ENCODE measurements at places on chromosomes 13 and 19.

GRCh38 chr13:70172946-70173597, 64.8 kb upstream of the KLHL1 start:
- no peak for DNase-seq

DNA sequence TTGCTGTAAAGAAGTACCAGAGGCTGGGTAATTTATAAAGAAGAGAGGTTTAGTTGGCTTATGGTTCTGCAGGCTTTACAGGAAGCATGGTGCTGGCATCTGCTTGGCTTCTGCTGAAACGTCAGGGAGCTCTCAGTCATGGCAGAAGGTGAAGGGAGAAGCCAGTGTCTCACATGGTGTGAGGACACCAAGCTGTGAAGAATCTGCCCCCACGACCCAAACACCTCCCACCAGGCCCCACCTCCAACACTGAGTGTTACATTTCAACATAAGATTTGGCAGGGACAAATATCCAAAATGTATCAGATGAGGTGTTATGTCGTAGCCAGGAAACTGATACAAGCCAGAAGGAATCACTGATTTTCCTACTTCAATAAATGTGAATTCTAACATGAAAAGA, 136.5 kb downstream of the CYSLTR2 start:
- DNase-seq: no peak

DNA sequence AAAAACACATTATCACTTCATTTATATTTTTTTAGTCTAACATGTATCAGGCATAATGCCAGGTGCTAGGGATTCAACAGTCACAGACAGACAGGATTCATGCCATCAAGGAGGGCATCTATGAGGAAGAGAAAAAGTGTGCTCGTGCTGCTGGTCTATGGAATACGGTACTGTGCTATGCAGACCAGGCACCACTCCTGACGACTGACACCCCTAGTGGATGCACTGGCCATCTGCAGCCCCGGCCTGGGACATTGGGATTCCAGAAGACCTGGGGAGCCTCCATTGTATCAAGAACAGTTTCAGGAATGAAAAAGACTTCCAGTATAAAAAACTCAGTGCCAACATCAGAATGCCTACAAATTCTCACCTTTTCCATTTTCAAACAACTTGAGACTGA, 94.0 kb downstream of the KLF12 start:
- DNase-seq: peak; percentile 28

GRCh38 chr13:75308222-75308621, 173.7 kb downstream of the TBC1D4 start:
- no peak for DNase-seq

DNA sequence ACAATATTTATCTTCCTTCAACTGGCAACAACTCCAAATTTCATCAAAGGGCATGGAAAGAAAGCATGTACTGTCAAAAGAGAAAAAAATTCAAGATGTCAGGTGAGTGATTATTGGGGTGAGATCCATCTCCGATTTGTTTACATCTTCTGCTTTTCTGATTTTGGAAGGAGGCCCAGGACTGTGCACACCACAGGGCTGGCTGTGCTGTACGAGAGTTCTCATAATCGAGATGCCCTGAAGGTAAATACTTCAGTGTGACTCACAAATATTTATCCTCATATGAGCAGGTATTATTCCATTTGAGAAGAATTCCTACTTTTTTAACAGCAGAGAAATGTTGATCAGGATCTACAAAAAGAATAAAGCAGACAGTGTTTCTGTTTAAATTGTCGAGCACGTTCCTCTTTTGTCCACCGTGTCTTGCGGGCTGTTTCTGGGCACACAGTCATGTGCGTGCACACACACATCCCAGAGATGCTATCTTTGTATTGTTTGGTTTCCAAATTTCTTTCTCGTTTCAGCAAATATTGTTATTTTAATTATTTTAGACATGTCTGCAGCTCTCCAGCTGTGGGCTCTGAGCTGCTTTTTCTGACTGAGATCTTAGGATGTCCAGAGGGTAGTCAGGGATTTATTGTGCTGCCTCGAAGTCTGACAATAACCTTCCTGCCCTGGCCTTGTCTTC, 103.8 kb downstream of the KL start:
- no peak for DNase-seq

DNA sequence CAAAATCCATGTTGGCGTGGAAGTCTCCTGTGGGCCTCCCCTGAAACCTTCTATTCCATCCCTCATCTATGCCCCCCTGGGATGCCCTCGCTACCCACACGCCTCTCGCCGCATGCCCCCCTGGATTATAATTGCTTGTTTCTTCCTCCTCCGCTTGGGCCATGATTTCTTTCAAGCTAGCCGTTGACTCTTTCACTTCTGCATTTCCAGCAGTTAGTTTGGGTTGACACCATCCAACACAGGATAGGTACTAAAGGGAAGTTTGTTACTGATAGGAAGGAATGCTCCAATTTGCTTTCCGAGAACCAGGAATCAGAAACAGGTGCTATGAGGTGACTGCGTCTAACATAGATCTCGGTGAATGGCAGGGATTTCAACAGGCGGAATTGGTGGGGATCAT, 7.7 kb upstream of the SLC25A15 start:
- no peak for DNase-seq

DNA sequence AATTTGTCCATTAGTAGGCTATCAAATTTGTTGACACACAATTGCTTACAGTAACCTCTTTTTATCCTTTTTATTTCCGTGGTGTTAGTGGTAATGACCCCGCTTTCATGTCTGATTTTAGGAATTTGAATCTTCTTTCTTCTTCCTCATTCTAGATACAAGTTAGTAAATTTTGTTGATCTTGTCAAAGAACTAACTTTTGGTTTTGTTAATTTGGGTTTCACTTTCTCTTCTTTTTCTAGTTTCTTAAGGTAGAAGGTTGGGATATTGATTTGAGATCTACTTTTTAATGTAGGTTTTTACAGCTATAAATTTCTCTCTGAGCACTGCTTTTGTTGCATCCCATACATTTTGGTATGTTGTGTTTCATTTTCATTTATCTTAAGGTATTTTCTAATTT, 53.3 kb upstream of the SLC7A1 start:
- no peak for DNase-seq

GRCh38 chr19:42989851-42990250, 36.4 kb downstream of the PSG11 start:
- DNase-seq: no peak

DNA sequence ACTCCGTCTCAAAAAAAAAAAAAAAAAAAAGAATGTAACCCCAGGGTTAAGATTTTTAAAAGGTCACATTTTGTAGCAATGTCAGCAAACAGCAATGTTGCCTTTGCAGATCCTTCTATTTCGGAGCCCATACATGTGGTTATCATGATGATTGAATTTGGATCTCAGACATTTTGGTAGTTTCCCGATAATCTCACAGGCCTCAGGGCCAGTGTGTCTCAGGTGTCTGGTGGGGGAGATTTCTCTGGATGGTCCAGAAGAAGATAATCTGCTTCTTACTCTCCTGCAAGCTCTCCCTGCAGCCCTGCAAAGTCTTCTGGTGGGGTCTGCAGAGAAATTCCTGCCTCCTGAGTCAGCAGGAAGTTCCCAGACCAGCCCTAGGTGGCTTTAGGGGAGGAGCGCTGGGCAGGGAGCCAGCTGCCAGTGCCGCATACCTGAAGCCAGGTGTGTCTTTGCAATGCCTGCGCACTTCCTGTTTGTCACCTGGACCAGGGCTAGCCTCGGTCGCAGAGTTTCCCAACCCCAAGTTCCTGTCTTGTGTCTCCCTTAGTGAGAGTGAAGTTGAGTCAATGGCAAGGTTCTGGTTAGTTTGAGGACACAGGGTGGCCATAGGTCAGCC, 1.4 kb downstream of the SH2D3A start:
- no peak for DNase-seq

All from cerebellar cortex (tissue), 1 donor.